Stimulated activated CD4-positive, alpha-beta T cell treated with anti-CD3 and anti-CD28 coated beads, Interleukin-12 subunit alpha, Interleukin-12 subunit beta, amount 100 ng/mL, for 48 hours (primary cell): ENCODE measurements at places on chromosomes 5 and 9.

DNA sequence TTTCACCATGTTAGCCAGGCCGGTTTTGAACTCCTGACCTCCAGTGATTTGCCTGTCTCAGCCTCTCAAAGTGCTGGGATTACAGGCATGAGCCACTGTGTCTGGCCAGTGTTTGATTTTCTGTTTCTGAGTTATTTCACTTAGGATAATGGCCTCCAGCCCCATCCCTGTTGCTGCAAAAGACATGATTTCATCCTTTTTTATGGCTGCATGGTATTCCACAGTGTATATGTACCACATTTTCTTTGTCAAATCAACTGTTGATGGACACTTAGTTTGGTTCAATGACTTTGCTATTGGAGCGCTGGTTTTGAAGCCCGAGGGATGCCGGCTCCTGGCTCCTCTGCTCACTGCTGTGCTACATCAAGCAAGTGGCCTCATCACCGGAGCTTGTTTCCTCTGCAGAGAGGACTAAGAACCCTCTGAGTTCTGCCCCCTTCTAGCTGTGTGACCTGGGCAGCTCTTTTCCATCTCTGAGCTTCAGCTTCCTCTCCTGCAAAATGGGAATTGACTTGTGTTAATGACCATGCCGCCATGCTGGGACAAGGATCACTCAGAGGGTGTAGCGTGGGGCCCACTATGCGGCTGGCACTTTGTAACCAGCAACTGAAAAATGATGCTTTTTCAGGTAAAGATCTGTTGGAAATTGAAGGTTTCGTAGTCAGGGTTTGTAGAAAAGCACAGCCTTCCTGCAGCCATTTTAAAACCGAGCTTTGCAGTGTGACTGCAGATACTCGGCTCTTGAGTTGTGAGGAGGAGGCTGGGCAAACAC is 4.6 kb upstream of the NEURL1B start:
- DNase-seq = no peak

DNA sequence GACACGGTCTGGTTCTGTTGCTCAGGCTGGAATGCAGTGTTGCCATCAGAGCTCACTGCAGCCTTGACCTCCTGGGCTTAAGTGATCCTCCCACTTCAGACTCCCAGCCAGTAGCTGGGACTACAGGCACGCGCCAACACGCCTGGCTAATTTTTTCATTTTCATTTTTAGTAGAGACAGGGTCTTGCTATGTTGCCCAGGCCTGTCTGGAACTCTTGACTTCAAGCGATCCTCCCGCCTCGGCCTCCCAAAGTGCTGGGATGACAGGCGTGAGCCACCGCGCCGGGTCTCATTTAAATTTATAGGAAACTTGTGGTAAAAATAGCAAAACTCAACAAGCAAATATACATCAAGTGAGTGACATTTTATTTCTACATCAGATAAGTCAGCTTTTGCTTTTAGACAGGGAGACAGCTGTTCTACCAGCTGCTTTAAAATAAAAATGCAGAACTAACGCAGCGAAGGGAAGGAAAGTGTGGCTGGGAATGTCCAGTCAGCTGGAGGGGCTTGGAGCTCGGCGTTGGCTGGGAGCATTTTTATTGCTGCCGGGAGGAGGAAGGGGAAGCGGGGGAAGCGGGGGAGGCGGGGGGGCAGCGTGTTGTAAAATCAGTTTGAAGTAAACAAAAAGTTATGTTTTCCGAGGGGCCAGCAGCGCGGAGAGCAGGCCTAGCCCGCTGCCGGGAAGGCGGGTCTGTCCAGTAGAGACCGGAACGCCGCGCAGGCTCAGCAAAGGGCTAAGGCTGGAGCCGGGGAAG is 707 bp upstream of the ZFYVE16 start:
- peak; percentile 3 for DNase-seq

DNA sequence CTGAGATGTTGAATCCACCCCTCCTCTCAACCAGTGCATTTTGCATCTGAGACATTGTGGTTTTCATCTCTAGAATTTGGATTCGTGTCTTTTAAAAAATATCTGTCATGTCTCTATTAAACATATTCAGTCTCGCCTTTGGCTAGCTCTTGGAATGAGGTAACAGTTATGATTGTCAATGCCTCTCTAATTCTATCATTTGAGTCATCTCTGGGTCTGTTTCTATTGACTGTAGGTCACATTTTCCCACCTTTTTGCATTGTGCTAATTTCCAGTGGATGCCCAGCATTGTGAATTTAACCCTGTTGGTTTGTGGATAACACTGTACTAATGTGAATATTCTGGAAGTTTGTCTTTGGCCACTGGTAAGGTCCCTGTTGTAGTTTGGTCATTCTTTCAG is 8.4 kb upstream of the SLC6A3 start:
- no peak for DNase-seq

- DNase-seq = no peak
Observed at GRCh38 chr9:136441191-136441680, 1.6 kb upstream of the INPP5E start.

- no peak for DNase-seq
Observed at GRCh38 chr5:19655627-19656026, 332.4 kb downstream of the CDH18 start.
